ENCODE measurements at places on chromosomes 3 and 15. TPM values are rescaled to one million over a fixed set of nuclear protein-coding genes. Genes with fewer than 3 reads are reported as not detected.

GRCh38 chr3:23810343-23811184 is 4.8 kb downstream of the UBE2E1 start:
- DNase-seq = no peak

DNA sequence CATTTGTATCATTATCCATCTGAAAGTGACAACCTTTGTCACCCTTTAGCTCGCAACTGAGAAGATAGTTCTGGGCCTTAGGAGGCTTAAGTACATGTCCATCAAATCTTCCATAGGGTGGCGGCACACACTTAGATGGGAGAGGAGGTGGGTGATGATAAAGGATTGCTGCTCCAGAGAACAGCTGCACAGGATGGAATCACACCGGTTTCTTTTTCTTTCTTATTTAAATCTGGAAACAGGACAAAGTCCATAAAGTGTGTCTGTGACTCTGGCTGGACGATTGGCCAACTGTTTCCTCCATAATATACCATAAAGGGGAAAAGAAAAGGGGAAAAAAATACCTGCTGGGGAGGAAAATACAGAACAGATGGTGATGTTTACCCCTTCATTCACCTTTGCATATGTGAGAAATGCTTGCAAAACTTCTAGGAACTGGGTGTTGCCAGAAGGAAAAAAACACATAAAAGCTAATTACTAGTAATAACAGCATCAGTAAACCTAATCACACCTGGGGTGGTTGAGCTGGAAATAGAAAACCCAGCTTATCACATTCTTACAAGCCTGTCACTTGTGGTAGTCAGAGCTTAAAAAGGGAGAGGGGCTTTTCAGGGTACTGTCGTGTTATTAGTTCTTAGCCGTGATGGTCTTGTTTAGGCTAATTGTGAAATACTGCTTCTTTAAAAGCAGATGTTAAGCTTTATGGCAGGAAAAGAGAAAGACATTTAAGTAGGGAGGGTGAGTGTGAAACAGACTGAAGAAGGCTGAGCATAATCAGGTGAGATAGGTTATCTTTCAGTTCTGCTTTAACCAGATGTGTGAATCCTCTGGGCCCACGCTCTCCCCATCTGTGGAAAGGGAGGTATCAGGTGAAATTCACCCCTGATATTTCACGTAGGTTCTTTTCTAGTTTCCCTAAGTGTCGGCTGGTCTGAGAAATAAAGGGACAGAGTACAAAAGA is 16.7 kb downstream of the C2CD4A start:
- no peak for DNase-seq

GRCh38 chr3:159923336-159923735 is 65.3 kb upstream of the IL12A start:
- no peak for DNase-seq

GRCh38 chr15:88073391-88073691 is 183.2 kb downstream of the NTRK3 start:
- no peak for DNase-seq

The SNX22 gene
- 1.3 TPM for total RNA-seq

DNA sequence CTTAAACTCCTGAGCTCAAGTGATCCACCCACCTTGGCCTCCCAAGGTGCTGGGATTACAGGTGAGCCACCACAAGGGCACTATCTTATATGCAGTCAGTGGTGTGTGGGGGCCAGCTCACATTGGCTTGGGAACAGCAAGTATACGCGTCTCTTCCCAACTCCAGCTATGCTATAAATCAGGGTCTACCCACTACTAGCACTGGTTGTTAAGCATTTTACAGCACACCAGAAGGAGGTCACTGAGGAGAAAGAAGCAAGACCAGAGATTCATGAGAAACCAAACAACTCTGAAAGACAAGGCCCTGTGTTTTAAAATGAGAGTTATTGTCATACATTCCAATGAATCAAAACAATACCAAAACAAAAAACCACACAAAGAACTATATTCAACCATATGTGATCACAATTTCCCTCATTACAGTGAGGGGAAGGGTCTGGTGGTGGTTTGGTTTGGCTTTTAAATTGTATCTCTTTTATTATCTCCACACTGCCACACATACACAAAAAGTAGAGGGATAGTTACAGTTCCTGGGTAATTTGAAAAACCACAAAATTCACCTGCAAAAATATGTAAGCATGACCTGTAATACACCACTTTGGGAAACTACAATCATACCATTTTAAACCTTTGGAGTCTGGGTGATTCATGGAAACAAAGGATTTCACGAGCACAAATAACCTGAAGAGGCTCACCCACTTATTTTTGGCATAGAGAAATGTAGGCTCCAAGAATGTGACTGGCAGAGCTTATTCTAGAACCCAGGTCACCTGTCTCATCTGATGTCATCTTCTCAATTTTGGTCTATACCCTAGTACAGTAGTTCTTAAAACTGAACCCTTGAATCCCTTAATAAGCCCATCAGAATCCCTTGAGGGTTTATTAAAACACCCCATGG is 5.2 kb downstream of the MAGI1 start:
- DNase-seq = no peak

GRCh38 chr3:50345586-50346234 is at the start of gene ZMYND10:
TSS of gene ZMYND10 (minus strand) at chr3:50345732. CDS start at chr3:50345579, 153 bp downstream.
- no peak for DNase-seq

- DNase-seq = no peak
These were observed 27.2 kb upstream of the PHLDB2 start for GRCh38 chr3:111831840-111832239.

DNA sequence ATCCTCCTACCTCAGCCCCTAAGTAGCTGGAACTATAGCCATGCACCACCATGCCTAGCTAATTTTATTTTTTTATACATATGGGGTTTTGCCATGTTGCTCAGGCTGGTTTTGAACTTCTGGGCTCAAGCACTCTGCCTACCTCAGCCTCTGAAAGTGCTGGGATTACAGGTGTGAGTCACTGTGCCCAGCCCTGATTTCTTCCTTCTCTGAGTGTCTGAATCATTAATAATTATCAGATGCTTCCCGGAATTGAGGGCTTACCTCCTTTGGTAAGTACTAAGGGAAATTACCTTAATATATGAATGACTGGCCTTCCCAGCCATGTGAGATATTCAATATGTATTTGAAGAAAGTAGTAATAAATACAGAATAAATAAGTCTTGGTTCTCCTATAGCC is 7.2 kb downstream of the CLPX start:
- DNase-seq = no peak

- no peak for DNase-seq
These were observed 55.0 kb downstream of the TMEM44 start for GRCh38 chr3:194577986-194578905.

The CD200R1L gene
- not detected for total RNA-seq

The MYO5A gene
- 183 TPM for total RNA-seq

The FBLN2 gene
- 2.2 TPM for total RNA-seq

The IQCF5 gene
- total RNA-seq = not detected

DNA sequence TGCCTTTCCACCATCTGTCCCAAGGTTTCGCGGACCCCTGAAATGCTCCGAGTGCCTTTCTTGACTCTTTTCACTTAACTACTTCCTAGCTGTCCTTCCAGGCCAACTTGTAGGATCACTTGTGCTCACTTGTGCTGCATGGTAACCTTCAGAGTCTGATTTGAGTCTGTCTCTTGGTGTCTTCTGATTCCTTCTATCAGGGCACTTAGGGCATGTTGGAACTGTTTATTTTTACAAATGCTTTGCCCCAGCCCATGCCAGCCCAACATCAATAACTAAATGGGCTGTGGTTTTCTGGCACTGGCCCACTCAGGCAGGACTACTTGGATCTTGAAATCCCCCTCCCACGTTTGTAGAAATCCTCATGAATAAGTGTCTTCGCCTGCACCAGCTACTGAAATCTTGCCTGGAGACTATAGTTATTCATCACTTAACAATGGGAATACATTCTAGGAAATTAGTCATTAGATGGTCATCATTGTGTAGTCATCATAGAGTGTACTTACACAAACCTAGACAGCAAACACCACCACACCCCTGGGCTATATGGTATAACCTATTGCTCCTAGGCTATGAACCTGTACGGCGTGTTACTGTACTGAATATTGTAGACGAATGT is 123.1 kb upstream of the STRIT1 start:
- no peak for DNase-seq

GRCh38 chr3:67593761-67594234 is 60.6 kb downstream of the SUCLG2 start:
- no peak for DNase-seq

The CHRNB4 gene
- not detected for total RNA-seq

DNA sequence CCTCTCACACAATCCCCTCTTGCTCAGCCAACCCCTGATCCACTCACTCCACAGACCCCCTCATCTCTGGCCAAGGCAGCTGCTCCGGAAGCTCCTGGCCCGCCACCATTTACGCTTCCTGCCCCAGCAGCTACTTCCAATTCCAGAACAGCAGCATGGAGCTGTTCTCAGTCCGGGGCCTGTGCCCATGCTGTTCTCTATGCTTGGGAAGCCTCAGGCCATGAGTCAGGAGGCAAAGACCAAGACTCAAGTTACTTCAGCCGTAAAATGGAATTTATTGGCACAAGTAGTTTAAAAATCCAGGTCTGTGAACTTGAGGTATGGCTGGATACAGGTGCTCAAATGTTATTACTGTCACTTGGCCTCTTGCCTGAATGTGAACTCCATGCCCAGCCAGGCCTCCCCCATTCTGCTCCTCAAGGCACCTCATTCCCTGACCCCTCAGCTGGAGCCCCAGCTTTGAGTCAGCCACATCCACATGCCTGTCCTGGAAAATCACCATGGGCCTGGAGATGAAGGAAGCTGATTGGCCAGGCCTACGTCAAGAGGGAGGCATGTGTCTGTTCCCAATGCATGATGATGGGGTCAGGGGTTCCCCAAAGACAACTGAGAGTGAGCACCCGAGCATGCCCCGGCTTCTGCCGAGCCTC is 31.4 kb upstream of the CACNA2D2 start:
- no peak for DNase-seq

The EPHB1 gene
- total RNA-seq = 0.78 TPM

- no peak for DNase-seq
These were observed 25.1 kb upstream of the CSTA start for GRCh38 chr3:122299872-122300460.
